ENCODE measurements at places on chromosomes 2 and 18.

DNA sequence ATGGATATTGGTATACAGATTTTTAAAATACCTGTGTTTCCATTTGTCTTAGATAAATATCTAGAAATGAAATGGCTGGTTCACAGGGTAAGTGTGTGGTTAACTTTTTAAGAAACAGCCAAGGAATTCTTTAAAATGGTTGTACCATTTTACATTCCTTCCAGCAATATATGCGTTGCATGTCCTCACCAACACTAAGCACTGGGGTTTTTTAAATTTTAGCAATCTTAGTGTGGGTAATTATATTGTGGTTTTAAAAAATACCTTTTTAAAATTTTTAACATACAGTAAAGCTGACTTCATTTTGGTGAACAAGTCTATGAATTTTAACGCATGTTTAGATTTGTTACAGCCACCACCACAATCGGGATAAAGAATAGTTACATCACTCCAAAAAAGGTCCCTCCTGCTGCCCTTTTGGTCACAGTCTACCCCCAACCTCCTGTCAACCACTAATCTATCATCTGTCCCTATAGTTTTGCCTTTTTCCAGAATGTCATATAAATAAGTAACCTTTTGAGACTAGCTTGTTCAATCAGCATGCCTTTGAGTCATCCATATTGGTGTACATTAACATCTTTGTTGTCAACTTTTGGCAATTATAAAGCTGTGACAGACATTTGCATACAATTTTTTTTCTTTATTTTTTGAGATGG, 128.1 kb upstream of the MSTN start:
- no peak for DNase-seq

DNA sequence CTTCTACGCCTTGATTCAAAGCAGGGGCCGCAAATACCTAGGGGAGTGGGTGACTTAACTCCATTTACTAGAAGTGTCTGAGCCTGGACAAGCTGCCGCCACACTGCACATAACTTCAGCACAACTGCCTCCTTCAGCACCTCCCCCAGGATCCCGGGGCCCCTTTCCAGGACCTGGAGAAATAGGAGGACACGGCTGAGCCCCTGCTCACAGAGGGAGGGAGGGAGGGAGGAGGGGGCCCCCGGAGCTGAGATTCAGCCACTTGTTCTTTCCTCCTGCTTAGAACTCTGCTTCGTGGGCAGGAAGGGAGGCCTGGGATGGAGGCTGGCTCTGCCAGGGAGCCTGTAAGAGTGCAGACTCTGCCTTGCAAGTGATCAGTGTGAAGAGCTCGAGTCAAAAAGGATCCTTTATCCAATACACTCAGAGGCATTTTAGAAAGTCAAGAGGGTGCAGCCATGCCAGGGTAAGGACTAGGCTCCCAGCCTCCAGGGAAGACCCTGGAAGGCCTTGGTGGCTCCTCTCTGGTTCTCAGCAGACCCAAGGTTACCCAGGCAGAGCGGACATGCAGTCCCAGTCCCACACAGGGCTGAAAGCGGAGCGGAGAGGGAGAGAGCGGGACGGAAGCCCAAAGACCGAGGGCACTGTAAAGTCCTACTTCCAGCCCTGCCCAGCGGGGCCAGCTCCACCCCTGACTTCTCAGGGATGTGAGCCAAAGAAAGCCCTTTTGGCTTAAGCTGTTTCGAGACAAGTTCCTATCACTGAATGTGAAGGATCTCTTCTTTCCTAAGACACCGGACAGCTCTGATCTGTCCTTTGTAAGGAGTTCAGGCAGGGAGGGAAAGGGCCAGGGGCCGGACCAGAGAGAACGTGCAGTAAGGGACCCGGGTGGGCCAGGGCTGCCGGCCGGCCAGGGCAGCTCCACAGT, 8.6 kb upstream of the ARMC9 start:
- no peak for DNase-seq

DNA sequence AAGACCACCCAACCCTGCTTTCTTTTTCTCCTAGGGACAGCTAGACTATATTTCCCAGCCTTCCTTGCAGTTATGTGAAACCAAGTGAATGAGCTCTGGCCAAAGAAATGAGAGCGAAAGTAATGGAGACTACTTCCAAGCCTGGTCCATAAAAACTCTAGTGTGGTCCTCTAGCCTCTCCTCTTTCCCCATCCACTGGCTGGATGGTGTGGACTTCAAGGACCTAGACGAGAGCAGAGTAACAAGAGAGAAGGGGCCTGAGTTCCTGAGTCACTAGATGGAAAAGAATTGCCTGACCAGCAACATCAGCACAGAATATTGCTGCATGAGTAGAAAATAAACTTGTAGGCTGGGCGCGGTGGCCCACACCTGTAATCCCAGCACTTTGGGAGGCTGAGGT, 2.9 kb upstream of the TMSB10 start:
- no peak for DNase-seq

GRCh38 chr2:74028741-74029140, 44.0 kb downstream of the TET3 start:
- no peak for DNase-seq

GRCh38 chr2:205073433-205074020, 528.3 kb downstream of the PARD3B start:
- no peak for DNase-seq

DNA sequence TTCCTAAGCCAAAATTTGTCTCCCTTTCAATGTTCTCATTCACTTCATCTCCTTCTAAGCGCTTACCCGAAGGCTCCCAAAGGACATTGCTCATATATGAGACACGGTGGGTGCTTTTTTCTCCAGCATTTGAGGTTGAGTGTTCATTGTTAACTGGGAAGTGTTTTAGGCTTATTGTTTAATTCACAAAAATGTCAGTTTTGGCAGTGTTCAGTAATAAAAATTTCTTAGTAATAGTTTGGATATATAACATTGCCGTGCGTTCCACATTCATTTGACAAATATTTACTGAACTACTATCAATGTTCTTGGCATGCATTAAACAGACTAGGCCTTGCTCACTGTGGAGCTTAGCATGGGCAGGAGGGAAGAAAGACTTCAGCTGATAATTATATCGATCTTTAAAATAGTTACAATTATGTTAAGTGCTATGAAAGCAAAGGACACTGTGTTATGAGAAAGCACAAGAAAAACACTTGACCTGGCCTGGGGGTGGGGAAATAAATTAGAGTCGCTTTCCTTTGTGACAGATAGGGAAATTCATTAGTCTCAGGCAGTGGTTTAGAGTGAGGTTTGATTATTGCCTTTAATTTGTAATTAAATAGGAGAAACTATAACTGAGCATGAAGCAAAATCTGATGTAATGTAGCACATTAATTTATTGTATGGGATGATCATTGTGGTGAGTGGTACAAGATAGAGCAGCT, 82.2 kb upstream of the DOCK10 start:
- no peak for DNase-seq

- DNase-seq: no peak
Observed at GRCh38 chr2:71926876-71927756, 220.5 kb downstream of the CYP26B1 start.

DNA sequence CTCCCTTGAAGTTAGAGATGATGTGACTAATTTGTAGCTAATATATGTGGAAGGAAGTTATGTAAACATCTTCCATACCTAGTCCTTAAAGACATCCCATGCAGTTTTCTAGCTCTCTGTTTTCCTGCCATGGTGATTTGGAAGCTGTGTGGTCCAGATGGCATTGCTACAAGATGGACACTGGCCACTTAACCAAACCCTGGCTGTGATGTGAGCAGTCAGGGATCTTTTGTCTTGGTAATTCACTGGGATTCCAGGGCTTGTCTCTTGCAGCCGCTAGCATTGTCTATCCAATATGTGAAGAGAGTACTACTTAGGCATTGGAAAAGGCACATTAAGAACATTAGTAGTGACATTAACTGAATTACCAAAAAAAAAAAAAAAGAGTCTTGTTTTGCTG, 139.9 kb upstream of the DOCK10 start:
- no peak for DNase-seq

DNA sequence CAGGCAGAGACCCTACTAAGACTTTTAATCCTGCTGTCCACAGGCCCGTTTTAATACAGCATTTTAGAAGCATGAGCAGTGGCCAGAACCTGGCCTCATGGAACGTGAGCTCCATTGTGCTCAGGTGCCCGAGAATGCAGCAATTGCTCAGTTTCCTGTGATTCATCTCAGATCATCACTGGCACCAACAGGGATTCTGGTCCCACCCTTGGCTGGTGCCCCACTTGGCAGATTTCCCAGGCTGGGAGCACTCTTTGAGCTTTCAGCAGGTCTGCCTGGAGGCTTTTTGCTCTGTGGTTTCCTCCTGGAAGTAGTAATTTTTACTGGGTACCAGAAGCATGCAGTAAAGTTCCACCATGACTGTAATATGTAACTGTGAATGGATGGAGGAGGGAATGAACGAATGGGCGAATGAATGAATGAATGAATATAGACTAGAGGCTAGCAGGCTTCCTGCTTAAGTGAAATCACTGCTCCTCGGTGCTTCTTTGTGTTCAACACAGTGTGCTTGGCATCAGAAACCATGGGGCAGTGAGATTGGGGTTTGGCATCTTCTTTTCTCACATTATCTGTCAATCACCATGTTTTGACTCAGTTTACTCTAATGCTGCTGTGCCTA, 312.9 kb downstream of the PRKCE start:
- no peak for DNase-seq

- DNase-seq: no peak
Observed at GRCh38 chr2:237669628-237670392, 42.4 kb downstream of the LRRFIP1 start.

DNA sequence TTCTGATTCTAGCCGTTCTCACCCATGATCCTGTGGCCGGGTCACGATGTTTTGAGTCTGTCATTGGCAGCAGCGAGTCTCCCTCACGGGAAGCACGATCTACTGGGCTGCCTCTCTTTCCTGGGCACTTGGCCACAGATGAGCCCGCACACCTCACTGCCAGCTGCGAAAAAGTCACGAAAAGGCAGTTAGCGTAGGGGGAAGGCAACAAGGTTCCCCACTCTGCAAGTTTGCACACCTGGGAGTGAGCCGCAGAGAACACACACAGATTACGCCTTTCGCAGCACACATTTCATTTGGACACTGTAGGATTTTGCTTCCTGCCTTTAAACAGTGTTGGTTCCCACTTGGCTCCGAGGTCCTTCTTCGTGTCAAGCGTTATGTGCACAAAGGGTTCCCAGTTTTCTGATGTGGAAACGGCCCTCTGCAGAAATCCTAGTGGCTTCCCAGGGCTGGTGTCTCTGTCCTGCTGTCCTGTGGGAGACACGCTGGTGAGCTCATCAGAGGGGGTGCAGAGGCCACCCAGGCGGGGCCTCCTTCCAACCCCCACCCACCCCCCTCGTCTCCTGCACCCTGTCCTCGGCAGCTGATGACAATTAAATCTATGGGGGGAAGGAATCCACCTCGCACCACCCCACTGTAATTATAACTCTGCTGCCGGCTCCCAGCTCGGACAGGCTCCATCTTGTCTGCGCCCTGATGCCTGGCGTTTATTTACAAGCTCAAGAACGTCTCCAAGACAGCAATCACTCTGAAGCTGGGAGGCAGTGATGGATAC, 157.3 kb upstream of the SALL3 start:
- no peak for DNase-seq

DNA sequence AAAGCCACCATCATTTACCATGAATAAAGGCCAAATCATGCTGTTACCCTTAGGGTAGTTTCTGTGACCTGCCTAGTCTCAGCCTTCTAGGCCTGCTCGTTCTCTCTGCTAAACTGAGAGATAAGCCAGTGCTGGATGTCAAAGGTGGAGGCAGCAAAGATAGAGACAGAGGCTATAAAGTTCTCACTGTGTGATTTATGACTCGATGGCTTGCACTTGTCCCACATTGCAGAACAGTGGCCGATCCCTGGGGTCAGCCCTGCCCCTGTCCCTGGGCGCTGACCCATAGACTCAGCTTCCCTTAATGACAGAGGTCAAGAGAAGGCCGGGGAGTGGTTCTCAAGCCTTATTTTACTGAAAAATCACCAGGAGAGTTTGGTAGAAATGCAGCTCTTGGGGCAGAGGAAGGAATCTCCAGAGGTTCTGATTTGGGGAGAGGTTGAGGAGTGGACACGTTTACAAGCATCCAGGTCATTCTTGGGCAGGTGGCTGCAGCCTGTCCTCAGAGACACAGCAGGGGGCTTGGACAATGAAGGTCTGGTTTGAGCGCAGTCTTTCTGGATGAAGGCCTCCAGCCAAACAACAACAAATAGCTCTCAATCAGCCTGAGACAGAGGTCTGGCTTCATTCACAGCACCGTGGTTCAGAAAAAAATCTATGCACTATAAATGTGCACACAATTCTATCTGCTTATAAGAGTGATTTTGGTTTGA, 143.5 kb downstream of the ACKR3 start:
- DNase-seq: no peak

DNA sequence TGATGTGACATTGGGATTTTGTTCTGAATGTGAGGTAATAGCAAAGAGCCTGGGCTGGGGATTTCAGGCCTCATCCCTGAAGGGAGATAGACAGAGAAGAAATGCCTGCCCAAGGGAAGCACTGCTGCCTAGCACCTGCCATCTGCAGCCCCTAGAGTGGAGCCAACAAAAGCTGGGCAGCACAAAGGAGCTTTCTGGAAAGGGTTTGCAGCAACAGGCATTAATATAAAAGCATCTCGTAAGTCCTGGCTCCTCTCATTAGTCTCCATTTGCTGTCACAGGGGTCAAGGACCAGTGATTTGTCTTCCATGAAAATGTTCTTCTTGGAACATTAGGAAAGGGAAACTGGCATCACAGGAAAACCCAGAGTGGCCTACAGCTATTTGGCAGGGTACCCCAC, 157.2 kb upstream of the SLC14A2 start:
- DNase-seq: no peak

- DNase-seq: no peak
Observed at GRCh38 chr2:67322353-67323001, 74.7 kb upstream of the ETAA1 start.

GRCh38 chr2:201854841-201855240, 48.5 kb downstream of the CDK15 start:
- no peak for DNase-seq

GRCh38 chr18:8874872-8875271, 169.5 kb downstream of the MTCL1 start:
- DNase-seq: no peak

GRCh38 chr2:3282056-3282998, 95.3 kb downstream of the EIPR1 start:
- no peak for DNase-seq

DNA sequence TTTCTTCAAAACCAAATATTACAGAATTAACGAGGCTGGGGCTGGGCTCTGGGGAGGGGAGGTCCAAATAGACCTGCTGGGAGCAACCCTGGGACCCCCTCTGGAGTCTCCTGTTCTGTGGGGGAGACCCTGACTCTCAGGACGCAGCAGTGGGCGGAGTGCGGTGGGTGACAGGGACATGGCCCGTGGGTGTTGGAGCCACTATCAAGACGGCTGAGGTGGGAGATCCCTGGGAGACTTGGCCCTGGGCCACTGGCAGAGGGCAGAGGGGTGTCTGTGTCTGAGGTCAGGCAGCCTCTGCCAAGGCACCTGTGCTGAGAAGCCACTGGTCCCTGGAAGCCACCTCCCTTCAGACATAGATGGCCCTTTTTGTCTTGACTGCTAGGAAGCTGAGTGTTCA, 79.5 kb upstream of the CTDP1 start:
- no peak for DNase-seq

- no peak for DNase-seq
Observed at GRCh38 chr2:203951366-203951902, 14.9 kb downstream of the ICOS start.
